CD8-positive, alpha-beta memory T cell (primary cell): ENCODE measurements at places on chromosomes 4 and X.

DNA sequence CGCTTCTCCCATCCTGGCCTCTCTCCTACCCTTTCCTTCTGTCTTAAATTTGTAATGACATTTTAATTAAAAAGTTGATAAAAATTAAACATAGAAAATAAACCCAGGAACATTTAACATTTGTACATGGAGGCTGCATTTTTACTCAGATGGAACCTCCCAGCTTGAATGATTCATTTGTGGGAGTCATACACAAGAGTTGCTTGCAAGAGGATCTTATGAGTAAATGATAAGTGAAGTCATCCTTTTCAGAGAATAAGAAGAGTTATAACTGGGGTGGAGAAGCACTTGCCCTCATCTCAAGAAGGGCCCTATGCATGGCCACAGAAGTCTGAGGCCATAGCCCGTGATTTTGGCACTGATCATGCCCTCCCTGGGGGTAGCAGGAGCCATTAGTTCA lies 482.9 kb upstream of the BOD1L1 start:
- DNase-seq: no peak

DNA sequence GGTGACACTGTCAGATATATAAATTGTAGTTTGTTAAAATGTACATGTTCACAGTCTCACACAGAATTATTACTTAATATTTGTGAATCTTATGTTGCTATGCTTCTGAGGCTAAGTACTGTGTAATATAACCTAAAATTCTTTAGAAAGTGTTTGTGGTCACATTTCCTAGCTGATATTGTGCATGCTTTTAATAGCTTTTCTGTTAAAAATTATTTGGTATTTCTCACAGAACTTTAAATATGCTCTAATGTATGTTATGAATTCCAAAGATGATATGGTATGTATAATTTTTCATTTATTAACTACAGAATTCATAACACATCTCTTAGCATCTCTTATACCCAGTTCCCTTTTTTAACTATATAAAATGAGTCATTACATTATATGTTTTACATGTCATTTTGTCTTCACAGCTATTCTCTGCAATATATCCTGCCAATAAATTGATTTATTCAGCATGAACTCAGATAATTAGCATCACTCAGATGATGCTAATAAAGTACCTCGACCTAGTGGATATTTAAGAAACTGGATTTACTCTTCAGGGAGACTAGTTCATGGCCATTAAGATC lies 9.3 kb downstream of the PTPN13 start:
- no peak for DNase-seq

DNA sequence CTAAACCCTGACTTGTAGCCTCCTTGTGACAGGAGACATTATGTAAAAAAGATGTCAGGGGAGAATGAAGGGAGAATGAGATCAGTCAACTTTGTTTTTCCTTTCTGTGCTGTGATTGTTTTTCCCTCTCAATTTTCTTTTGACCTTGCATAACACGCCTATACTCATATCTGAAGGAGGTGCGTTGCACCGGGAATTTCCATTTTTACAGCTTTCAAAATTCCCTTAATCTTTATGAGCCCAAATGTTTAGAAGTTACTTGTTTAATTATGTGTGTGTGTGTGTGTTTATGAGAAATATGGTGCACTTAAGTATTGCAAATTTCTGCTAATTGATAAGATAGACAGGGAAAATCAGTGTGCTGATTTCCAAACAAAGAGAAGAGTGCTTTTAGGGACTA lies 21.6 kb downstream of the SYNPO2 start:
- no peak for DNase-seq

GRCh38 chr4:18022572-18023050 lies 1.1 kb upstream of the LCORL start:
- DNase-seq: no peak

DNA sequence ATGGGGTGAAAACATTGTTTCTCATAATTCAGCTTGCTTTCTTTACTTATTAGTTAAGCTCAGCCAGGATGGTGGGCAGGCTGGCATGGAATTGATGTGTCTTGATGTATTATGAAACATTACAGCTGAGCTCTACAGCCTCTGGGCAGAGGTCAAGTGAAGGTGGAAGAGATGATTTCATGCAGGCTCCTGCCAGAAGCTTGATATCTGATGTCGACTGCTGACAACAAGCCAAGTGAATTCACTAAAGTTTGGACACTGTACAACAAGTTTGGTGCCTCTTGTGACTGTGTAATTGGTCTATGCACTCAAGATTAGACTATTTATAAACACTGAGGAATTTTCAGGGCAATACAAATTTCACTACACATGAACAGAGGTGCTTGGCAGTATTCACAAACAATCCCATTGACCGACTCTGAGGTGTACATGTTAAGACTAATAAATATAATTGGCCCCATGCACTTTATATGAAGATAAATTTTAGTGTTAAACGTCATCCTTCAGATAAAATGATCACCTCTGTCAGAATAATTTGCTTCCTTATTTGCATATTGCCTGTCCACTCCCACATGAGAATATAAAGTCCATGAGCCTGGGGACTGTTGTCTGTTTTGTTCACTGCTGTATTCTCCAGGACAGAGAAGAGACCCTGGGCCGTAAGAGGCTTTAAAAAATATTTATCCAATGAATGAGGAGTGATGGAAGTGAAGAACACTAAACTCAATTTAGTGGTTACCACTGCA lies 612.2 kb downstream of the IQCM start:
- DNase-seq: no peak

DNA sequence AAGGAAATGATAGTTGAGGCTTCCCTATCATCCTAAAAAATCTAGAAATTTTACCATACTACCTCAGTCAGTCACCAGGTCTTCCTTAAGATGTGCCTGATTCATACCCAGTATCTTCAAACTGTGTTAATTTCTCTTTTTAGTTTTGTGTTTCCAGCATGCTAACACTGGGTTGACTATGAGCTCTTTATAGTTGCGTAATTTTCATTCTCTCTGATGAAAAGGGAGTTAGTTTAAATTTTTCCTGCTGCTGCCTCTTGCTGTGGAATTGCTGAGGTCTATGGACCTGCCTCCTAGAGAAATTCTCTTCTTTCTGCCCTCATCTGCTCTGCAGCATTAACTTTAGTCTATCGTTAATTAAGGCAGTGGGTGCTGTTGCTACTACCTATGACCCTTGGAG lies 66.6 kb downstream of the BANK1 start:
- DNase-seq: no peak

DNA sequence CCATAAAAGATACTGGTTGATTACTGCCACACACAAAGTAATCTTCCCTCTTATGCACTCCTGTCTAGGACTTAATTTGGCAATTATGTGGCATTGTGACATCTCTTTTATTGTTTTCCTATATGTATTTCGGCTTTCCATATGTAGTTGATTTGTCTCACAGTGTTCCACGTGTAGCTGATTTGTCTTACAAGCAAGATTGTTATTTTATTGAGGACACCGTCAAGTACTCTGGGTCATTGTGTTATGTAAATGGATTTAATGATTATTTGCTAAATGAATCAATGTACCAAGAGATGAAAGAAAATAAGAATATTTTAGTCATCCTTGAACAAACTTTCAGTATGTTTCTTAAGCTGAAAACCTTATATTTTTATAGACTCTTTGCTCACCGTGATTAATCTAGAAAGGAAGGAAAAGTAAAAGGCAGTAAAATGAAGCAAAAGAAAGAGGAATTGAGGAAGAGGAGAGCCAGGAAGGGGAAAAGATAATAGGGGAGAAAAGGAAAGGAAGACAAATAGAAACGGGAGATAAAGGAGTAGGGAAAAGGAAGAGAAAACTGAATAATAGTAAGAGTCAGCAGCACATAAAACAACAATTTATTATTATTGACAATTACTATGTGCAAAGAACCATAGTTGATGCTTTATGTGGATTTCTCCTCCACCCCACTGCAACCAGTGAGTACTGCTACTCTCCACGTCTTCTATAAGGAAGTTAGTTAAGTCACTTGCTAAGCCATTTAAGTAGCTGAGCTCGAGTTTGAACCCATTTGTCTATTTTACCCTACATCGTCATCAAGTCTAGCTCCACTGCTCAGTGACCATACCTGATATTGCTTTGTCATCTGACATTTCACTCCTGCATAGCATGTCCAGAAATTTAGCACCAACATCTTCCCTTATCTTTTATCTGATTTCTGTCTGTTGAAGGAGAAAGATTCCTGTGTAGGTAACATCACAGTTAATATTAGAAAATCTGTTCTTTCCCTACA lies 336.5 kb downstream of the BMPR1B start:
- no peak for DNase-seq

- DNase-seq: no peak
Observed at GRCh38 chrX:115260330-115260729, 26.4 kb upstream of the LRCH2 start.

- no peak for DNase-seq
Observed at GRCh38 chrX:101091817-101092216, 6.2 kb upstream of the CENPI start.

DNA sequence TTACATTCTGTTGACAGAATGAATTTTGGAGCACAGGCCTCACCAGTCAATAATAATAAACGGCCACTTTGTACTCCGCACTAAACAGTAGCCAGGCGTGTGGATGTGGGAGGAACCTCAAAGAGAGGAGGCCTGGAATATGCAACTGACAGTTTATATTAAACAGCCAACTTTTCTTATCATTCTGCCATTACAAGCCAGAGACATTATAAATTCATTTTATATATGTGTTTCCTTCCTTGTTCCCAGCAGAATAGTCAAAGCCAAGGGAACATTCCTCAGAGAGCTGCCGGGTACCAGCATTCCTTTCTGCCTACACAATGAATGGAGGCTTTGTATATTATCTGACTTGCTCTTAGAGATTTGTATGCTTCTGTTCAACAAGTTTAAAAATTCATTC lies 436.5 kb upstream of the FTHL17 start:
- no peak for DNase-seq

GRCh38 chrX:19213610-19214152 lies 91.4 kb upstream of the ADGRG2 start:
- no peak for DNase-seq

DNA sequence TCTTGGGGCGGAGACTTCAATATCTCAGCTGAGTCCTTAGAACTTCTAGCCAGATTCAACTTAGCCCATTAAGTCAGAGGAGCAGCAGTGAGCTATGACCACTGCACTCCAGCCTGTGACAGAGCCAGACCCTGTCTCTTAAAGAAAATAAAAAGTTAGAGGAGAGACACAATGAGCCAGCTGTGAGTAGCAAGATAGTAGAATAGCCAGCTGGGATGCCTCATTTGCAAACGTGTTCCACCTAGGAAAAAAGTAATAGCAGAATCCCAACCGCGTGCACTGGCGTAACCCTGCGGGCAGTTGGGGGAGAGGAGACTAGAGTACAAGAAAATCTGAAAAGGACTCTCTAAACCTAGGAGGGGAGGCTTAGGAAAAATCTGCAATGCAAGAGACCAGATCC lies 133.2 kb upstream of the ANXA3 start:
- no peak for DNase-seq

DNA sequence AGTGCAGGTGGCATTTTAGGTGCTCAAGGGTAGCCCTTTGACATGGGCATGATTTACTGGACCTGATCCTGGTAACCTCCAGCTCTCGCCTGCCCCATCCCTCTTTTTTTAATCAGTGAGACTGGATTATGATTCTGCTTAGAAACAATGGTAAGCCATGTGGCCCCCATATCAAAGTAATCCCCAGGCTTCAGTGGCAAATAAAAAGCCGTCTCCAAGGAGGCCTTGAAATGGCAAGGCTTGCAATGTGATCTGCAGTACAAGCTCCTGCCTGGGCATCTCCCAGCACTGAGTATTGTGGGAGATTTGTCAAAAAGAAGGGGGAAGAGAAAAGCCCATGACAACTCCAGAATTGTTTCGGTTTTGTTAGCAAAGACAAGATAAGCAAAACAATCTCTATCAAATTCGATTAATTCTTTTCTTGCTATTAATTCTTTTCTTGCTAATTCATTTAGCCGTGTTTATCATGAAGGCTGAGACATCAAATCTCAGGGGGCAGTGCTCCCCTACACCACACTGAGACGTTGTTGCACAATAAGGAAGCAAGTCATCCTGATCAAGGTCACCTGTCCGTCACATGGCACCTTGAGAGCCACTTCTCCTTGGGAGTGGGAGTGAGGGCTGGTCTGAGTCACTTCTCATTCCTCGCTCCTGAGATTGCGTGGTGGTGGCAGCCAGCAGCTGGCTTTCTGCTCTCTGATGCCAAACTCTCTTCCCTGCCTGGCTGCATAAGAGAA lies 312.7 kb upstream of the GATB start:
- no peak for DNase-seq

DNA sequence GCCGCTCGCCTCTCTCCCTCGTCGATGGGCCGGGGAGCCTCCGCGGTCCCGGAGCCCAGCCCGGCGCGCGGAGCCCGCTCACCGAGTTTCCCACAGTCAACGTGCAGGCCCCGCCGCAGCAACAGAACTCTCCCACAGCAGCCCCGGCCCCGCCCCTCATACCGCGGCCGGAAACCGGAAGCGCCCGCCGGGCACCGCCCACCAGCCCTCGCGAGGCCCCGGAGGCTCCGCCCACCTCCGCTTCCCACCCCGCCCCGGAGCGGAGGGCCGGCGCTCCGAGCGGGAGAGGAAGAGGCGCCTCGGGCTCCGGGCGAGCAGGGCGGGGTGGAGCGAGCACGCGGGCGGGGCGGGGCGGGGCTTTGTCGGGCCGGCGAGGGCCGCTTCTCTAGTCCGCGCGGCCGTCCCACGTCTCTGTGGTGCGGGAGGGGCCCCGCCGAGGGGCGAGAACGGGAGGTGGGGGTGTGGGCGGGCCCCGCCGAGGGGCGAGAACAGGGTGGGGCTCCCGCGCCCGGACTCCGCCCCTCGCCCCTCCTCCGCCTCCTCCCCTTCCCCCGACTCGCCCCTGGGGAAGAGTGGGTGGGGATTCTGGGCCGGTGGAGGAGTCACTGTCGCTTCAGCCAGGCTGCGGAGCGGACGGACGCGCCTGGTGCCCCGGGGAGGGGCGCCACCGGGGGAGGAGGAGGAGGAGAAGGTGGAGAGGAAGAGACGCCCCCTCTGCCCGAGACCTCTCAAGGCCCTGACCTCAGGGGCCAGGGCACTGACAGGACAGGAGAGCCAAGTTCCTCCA lies at the start of the genes ABCD1 and BCAP31:
TSS of gene ABCD1 (plus strand) at position 605 of the 787 bp plus-strand sequence. CDS start 411 bp downstream, outside the sequence.
TSS of gene BCAP31 (minus strand) at position 136 of the 787 bp plus-strand sequence. CDS start 1,143 bp downstream, outside the sequence.
- DNase-seq: peak; percentile 90

GRCh38 chr4:80767944-80768343 lies 262.6 kb upstream of the BMP3 start:
- DNase-seq: no peak

DNA sequence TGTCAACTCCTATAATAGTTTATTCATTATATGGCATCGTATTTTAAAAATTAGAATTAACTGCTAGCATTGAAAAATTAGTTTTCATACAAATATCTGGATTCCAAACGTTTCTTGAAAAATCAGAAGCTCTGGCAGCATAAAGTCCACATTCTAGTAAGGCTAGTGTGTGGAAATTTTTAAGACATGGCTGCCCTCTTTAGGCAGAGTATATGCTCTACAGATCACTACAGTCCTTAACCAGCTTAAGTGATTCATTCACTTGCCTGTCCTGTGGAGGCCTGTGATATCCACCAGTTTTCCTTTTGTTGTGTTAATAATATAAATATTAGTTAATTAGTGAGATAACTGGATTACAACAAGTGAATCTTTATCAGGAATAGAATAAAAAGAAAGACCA lies 287.2 kb downstream of the OPHN1 start:
- DNase-seq: no peak

- no peak for DNase-seq
Observed at GRCh38 chr4:145740806-145741205, 60.9 kb downstream of the C4orf51 start.
